Suppressor macrophage treated with lipopolysaccharide for 1 hour (primary cell): ENCODE measurements at places on chromosomes 1 and 21.

DNA sequence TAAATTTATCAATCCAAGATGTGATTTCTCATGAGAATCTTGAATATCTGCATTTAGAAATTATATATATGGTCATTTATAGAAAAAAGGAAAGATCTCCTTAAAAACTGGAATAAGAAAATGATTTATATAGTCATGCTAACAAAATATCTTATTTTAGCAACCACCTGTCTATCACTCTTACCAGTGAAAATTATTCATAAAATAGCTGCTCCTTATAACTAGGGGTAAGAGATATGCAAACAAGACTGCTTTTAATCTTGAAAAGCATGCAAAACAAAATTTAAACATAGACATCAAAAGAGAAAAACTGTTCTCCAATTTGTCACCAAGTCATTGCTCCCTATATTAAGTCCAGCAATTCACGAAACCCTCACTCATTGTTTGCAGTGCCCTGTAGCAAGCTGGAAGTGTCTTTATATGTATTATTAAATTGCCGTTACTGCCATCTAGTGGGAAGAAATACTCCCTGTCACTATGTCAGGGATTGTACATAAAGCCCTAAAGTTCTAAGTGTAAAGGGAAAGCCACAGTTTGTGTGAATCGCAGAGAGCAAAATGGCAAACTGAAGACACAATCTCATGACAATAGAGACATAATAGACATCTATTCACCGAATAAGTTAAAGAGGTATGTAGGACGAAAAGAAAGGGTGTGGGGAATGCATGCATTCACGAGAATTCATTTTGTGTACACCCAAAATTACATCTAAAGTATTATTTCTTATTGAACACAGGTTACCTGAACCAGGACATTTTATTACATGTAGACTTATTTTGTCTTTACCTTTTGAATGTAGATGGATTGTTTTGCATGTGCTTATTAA is 600.5 kb downstream of the USP25 start:
- DNase-seq = peak; percentile 71

DNA sequence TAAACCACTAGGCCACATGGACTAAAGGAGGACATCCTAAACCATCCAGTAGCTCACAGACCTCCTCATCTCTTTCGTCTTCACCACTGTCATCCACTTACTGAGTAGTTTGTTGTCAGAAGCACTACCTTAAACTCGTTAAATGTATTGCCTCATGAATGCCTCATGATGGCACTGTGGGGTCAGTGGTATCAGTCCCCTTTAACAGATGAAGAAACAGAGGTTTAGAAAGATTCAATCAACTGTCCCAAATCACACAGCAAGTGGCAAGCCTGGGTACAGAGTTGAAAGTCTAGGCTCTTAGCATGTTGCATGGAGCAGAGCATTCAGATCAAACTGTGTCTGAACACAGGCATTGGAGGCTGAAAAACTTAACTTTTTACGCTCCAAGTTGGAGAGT is 183.6 kb upstream of the KIAA0040 start:
- DNase-seq = no peak

DNA sequence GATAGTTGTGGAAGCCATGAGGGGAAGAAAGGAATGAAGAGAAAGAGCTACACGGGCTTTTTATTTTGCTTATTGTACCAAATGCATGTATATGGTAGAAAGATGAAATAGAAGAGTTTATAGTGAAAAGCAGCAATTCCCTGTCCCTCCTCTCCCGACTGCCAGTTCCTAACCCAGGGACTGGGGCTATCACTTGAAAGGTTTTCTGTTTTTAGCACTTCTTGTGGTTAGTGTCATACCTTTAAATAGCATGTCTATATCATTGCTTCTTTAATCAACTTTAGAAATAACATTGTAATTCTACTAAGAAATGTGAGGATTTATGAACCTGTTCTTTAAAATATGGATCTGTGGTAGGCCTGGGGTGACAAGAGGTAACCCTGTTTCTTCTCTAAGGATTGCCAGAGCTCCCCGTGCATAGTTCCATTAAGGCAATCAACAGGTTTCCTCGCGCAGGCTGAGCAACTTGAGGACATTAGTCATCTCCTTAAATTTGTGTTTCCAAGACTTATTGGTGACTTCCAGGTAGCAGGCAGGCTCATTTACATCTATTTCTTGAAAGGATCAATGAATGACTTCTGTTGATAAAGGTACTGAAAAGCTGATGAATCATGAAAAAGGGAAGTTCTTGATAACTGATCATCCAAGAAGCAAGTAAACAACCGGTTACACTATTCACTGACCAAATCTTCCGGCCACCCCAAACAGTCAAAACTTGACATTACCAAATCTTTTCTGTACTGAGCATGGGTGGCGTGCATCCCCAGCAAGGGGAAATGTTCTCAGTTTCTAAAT is 37.8 kb upstream of the S1PR1 start:
- peak; percentile 19 for DNase-seq

GRCh38 chr21:40335704-40336103 is 468.5 kb downstream of the PCP4 start:
- no peak for DNase-seq

DNA sequence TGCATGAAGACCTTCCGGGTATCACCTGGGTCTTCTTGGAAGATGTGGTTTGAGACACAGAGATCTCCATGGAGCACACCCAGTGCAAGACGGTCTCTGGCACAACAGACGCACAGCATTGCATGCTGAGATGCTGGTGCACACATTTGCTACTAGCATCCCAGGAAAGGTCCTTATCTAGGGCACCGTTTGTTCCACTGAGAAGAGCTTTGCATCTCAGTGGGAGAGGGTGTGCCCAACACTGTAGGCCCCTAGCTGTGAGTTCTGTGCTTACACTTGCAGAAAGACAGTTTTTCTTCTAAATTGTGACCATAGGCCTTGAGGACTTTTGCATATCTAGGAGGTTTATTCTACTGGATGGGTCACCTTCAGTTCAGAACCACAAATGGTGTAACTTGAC is 554.1 kb downstream of the MATN1 start:
- DNase-seq = no peak

DNA sequence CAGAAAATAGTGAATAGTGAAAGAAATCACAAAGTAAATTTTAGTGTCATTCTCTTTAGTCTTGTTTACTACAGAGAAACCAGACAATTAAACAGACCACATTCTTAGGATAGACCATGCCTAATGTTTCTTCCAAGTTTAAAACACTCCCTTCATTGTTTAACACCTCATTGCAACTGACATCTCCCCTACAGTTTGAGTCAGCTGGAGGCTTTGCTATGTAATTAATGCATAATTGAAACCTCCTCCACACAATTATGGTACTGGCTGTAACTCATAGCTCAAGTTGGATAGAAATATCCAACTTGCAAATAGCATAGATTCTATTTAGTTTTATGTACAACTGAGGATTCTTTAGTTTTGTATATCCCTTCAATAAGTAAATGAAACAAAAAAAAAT is 35.2 kb upstream of the B3GALT2 start:
- no peak for DNase-seq

DNA sequence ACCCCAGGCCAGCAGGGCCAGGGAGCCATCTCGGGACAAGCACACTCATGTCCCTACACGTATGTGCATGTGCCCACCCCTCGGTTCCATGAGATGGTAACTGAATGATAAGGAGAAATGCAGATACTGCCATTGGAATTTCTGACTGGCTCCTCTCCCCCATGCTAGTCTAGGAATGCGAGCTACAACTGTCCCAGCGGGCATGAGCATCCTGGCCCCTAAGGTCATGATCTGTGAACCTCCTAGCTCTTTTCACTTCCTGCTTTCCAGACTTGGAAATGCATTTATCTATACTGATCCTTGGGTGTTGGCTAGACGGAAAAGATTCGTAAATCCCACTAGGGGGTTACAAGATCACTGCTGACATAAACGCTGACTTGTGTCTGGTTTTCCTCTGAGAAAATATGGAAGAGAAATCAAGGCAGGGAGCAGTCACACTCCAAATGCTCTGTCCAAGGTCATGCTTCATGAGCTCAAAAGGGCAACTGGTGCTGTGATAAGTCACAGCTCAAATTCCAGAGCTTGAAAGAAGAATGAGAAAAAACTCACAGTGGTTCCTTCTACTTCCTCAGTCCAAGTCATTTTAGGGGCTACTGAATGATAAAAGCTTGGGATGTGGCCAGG is 49.8 kb downstream of the SLC45A1 start:
- no peak for DNase-seq

GRCh38 chr1:1435106-1435903 is at the start of gene VWA1:
Gene VWA1 (plus strand): TSS chr1:1435690. CDS start chr1:1435749, 59 bp downstream.
- peak; percentile 91 for DNase-seq

GRCh38 chr21:44718571-44718970 is 7.2 kb upstream of the TSPEAR start:
- no peak for DNase-seq

GRCh38 chr21:43686811-43687565 is 27.6 kb downstream of the RRP1B start:
- DNase-seq = no peak

- peak; percentile 61 for DNase-seq
These were observed 48.1 kb downstream of the CDC14A start for GRCh38 chr1:100400404-100400803.

DNA sequence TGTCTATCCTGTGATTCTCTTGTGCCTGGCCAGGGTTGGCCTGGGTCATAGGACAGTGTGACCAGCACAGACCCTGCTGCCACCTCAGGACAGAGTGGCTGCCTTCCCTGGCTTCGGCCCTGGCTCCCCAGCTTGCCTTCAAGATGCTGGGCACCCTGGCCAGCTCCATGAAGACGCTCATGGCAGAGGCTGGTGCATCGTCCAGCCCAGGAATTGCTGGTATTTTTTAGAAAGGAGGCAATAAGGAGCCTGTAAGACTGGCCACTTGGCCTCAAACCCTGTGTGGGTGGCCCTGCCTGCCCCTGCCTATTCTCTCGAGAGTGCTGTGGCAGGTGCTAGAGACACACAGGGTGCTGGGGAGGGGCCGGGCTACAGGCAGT is 70.4 kb upstream of the ACTRT2 start:
- DNase-seq = no peak

DNA sequence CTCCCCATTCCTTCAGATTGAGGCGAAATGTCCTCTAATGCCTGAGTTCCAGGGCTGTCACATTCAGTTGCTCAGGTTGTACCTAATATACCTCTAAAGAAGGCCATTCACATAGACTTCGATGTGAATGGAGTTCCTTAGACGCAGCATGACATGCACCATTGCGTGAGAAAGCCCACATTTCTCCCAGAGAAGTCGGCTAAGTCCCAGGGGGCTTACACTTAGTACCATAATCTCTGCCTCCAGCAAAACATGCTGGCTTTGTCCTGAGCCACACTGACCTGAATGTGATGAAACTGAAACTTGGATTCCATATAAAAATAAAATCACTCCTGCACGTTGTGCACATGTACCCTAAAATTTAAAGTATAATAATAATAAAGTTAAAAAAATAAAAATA is 23.2 kb upstream of the SLC2A1 start:
- no peak for DNase-seq

GRCh38 chr1:82795508-82796149 is 994.9 kb downstream of the ADGRL2 start:
- peak; percentile 69 for DNase-seq

DNA sequence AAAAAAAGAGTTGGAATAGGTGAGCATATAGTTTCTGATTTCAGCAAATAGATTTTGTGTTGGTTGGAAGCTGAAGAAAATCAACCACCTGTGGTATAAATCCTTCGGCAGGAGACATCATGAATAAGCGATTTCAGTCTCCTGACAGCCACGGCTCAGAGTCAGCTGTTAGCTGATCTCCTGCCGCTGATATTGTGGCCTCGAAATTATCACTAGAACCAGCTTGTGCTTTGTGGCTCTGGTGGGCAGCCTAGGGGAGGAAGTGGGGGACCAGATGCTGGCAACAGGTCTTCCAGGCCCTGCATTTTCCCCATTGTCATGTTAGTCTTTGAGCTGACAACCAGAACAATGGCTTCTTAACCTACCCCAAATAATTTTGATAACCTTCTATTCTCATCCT is 842 bp upstream of the GCSAML start:
- no peak for DNase-seq

DNA sequence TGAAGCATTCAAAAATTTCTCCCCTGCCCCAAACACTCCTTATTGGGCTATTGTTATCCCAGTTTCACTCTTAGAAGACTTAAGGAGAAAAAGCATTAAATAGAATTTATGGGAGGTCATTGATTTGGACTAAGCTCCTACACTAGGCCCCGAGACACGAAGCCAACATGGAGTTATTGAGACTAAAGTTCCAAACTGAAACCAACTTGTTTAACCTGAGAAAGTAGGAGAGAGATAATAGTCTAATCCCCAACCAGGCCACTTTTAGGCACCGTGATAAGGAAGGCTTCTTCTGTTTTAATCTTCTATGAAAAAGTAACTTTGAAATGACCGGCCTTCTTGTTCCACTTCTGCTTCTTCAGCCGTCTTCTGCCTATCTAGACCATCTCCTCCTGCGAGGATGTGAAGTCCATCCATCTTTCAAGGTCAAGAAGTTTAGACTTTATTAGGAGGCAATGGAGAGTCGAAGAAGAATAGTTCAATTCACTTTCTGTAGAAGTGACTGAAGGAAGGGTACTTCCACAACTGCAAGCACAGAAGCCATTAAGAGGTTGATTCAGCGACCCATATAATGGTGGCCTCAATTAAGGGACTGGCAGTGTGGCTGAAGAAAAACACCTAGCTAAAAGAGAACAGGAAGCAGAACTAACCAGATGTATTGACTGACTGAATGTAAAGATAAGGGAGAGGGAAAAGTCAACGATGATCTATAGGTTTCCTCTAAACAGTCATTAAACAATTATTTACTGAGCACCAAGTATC is 428.8 kb downstream of the SMYD3 start:
- no peak for DNase-seq

DNA sequence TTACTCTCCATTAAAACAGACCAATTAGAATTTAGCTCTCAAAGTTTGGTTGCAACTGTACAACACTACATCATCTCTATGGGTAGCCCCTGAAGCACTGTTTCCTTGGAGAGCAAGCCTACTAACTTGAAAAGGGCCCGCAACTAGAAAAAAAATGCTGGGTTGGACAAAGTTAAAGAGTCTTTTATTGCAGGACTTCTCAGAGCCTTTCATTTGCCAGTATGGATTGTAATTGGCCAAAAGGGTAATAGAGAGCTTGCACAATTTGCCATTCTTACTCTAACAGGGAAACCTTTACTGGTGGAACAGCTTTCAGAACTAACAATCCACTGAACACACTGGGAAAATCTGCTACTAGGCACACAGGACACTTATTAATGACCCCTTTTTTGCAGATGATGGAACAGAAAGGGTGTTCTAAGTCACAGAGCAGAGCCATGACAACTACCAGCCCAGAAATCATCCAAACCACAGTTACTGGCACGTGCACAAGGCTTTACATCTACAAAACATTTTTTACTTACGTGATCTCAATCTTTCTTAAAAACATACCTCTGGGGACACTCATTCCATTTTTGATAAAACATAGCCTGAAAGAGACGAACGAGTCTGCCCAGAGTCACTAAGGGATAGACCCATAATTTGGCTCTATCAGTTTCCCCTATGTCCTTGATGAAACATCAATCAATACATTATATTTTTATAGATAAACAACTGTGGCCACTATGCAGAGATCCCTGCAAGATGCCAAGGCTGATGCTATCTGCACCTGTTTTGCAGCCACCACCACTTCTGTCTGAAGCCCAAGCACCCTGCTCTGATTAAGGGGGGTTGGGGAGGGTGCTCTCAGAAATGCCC is 176.3 kb upstream of the EDN2 start:
- no peak for DNase-seq
